NCI-H1105 treated with DMSO at 0.1 percent for 48 hours (cell line): ENCODE measurements at places on chromosomes 2 and 18.

GRCh38 chr2:226329180-226329579 lies 470.4 kb downstream of the IRS1 start:
- no peak for DNase-seq

- DNase-seq: no peak
Observed at GRCh38 chr2:9703701-9704221, 73.0 kb upstream of the YWHAQ start.

DNA sequence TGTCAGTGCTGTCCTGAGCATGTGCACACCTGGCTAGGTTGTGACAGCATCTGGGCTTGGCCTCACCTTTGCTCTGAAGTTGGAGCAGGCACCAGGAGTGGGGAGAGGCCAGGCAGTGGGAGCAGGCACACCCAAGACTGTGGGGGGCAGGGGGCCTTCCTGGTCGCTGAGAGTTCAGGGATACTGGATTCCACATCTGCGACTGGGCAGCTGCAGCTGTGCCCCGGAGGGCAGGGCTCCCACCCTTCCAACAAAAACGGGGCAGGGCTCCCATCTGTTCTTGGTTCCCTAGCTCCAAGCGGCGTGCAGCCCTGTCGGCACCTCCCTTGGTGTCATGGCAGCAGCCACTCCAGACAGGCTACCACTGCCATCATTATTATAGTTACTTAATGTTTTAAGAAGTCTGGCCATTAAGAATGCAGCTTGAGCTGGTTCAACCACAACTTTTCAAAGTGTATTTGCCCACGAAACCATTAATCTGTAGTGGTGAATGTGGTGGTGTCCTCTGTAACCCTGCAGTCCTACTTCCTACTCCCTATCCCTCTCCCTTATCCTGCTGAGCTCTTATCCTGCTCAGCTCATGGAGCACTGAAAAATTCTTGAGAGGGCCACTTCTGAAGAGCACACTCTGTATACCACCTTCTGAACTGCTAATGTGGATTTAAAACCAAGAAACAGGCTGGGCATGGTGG lies 48.0 kb upstream of the RAB1A start:
- no peak for DNase-seq

- DNase-seq: peak; percentile 50
Observed at GRCh38 chr18:48840491-48840877, 110.3 kb downstream of the SMAD7 start.

- DNase-seq: no peak
Observed at GRCh38 chr2:120210270-120210693, 12.9 kb downstream of the TMEM185B start.

- no peak for DNase-seq
Observed at GRCh38 chr2:215407061-215407460, 28.8 kb downstream of the FN1 start.

DNA sequence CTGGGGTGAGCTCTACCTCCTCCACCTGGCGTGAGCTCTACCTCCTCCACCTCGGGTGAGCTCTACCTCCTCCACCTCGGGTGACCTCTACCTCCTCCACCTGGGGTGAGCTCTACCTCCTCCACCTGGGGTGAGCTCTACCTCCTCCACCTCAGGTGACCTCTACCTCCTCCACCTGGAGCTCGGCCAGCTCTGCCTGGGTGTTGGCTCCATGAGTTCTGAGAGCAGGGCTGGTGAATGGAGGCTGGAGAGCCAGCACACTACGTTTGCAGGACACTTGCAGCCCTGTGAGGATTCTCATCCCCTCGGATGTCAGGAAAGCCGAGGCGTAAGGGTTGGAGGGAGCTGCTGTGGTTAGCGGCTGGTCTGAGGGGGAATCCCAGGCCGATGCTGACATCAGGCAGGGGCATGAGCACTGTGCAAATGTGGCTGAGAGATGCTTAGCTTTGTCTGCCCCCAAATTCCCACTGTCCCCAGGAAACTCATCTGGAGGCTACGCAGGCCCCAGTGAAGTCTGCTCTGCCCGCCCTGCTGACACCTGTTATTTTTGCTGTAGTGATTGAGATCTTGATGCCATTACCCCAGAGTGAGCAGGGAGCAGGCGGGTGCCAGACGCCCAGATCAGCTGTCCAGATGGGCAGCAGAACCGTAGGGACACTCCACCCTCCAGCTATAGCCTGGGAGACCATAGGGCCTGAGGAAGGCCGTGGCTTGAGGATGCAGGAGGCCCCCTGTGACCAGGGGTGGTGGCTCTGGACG lies 3.3 kb downstream of the CROCC2 start:
- DNase-seq: no peak

DNA sequence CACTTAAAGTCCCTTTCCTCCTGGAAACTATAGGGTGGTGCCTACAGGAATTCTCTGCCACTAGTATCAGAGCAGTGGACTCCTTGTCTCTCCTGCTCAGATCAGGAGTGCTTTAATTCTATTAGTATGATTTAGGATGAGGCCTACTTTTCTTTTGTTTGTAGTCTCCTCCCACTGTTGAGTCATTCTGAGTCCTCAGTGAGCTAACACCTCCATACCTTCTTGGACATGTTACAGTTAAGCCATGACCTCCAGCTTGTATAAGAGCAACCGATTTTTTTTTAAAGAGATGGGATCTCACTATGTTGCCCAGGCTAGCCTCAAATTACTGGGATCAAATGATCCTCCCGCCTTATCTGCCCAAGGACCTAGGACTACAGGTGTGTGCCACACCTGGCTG lies 48.7 kb upstream of the OTOF start:
- DNase-seq: no peak

GRCh38 chr2:46066601-46067000 lies 230.6 kb upstream of the EPAS1 start:
- no peak for DNase-seq

DNA sequence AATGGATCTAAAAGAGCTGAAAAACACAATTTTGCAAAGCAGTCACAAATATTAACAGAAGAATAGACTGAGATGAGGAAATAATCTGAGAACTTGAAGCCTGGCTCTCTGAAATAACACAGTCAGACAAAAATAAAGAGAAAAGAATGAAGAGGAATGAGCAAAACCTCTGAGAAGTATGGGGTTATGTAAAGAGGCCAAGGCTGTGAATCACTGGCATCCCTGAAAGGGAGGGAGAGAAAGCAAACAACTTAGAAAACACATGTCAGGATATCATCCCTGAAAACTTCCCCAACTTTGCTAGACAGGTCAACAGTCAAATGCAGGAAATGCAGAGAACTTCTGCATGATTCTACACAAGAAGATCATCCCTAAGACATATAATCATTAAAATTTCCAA lies 73.5 kb upstream of the LHCGR start:
- no peak for DNase-seq
